NB4 (cell line): ENCODE measurements at places on chromosomes 5 and 9.

DNA sequence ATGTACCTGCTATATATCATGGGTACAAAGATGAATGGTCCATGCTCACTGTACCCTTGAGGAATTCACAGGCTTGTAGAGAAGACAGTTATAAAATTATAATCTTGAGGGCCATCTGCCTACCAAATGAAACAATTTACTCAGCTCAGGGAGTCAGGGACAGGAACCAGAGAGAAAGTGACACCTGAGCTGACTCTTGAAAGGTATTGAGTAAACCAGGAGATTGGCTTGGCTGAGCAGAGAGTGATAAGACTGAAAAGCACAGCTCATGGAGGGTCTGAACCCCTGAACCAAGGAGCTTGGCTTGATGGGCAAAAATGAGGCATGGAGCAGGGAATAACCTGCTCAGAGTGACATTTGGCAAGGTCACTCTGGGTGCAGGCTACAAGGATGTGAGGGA lies 147.3 kb downstream of the FAM114A2 start:
- DNase-seq, result no peak

GRCh38 chr9:99300603-99301002 lies 78.5 kb downstream of the SEC61B start:
- DNase-seq, result no peak

- peak; percentile 14 for DNase-seq
Observed at GRCh38 chr5:68046445-68046844, 169.1 kb upstream of the PIK3R1 start.

DNA sequence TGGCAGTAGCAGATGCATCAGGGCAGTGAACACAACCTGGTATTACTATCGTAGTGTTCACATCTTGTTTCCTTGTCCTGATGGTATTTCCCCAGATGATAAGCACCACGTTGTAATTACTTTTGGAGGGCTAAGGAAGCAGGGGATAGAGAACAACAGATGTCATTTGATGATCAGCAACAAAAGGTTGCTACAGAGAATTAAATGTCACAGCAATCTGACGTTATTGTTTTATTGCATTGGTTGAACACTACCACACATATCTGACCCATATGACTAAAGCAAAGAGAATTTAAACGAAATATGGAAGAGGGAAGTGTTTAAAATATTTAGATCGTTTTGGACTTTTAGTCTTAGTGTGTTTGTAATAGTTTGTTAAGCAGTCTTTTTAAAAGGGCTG lies 408.3 kb downstream of the SH3GL2 start:
- DNase-seq, result no peak

DNA sequence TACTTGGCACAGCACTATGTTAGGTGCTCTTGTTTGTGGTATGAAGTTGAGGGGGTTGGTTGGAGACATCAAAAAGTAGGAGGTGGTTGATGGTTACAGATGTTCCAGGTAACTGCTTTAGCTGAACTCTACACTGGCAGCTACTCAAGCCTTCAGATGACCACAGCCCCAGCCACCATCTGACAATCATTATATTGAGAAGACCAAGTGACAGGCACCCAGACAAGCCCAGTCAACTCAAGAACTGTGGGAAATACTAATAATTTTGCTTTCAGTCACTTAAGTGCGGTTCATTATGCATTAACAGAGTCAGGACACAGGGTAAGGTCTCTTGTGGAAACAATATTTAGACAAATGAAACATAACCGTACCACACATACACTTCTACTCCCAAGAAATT lies 38.9 kb upstream of the SLIT3 start:
- DNase-seq, result no peak

GRCh38 chr9:33291031-33291397 lies 698 bp downstream of the NFX1 start:
- no peak for DNase-seq

GRCh38 chr9:88773627-88774244 lies 217.5 kb upstream of the S1PR3 start:
- DNase-seq, result peak; percentile 73

DNA sequence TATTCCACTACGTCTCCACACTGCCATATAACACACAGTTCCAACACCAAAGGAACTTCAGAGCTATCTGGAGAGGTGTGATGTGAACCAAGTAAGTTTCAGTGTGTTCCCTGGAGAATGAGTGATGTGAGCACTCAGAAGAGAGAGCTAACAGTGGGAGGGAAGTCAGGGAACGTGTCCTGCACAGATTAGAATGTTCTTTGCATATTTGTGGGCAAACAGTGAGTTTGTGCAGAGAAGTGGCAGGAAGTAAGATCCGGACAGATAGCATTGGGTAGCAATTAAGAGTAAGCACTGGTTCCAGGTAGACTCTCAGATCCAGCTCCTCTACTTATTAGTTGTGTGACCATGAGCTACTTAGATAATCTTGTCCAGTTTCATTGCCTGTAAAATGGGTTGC lies 206.4 kb downstream of the PDZD2 start:
- no peak for DNase-seq

GRCh38 chr9:134356496-134357470 lies 30.5 kb downstream of the RXRA start:
- DNase-seq, result peak; percentile 85

GRCh38 chr9:29068461-29068860 lies 1495.2 kb upstream of the C9orf72 start:
- no peak for DNase-seq
